Left colon (tissue), 2 donors: ENCODE measurements at places on chromosomes 3 and 15. TPM values are rescaled to one million over a fixed set of nuclear protein-coding genes. Genes with fewer than 3 reads are reported as not detected.

DNA sequence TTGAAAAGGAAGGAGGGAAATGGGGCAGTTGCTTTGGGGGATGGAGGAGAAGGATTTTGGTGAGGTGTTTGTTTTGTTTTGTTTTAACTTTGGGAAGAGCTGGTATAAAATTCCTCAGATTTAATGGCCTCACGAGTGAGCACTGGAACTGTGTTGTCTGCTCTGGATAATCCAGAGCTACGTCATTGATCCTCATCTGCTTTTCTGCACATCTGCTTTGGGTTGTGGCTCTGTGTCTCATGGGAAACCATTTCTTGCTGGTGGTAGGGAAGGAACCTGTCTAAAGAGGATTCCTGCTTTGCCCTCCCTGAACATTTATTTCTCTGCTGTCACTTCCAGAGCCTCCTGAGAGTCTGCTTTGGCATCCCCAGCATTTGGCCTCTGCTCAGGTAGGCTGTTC, 3.1 kb downstream of the SNRK start:
- DNase-seq, result no peak

DNA sequence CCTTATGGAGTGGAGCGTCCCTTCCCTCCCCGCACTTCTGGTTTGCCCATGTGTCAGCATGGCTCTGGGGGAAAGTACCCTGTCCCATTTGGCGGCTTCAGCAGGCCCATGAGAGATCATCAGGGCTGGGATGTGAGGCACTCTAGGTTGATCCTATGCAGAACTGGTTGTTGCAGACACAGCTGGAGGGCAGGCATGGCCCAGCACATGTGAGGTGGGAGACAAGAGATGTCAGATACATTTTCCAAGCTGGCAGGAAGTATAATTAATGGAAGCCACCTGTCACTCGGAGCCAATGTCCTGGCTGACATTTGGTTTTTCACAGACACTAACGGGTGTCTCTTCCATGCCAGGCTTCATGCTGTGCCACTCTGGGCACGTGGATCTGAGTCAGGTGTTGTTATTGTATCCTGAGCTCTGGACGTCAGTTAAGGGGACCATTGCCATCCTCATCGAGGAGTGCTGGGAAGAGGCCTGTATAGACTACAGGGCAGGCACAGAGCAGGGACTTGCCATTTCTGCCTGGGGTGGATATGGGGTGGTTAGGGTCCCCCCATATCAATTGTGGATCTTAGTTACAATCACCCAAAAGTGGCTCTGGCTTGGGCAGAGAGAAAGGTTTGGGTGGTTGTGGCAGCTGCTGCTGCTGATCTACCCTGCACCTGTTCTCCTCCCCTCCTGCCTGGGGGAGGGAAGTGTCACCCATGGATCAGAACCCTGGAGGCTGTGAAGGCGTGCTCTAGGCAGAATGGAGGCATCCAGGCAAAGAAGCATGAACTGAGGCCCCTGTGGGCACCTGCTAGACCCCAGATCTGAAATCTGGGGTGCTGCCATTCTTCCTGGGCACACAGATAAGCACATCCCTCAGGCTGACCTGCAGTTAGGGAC, 140.7 kb downstream of the FBLN2 start:
- DNase-seq, result no peak

GRCh38 chr15:92413510-92413909, 19.8 kb downstream of the ST8SIA2 start:
- no peak for DNase-seq

- no peak for DNase-seq
Observed at GRCh38 chr3:72227486-72228070, 442.6 kb upstream of the PROK2 start.

- no peak for DNase-seq
Observed at GRCh38 chr3:126912027-126912422, 70.9 kb upstream of the PLXNA1 start.

DNA sequence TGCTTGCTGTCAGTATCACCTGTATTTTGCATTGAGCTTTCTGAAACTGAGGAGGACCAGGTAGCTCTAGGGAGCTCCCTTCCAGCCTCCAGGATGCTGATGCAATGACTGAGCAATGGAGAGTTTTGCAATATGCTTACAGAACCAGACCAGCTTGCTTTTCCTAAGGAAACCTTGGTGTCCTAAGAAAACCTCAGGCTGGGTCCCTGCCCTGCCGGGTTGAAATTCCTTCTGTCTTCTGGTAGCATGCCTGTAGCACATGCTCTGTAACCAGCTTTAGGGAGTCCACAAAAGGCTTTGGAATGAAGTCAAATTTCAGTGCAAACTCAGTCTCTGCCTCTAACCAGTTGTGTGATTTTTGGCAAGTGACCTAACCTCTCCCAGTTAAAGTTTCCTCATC, 65.8 kb upstream of the GSK3B start:
- DNase-seq, result no peak

DNA sequence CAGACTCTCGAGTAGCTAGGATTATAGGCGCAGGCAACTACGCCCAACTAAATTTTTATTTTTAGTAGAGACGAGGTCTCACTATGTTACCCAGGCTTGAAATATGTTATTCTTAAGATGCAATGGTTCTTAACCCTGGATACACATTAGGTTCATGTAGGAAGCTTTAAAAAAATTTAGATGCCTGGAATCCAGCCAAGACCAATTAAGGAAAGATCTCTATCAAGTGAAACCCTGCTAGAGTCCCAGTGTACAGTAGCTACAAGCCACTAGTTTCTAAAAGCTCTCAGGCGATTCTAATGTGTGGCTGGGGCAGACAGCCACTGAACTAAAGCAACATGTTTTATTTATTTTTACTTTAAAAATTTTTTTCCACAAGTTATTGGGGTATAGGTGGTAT, 33.2 kb downstream of the TRIM69 start:
- DNase-seq, result no peak

- no peak for DNase-seq
Observed at GRCh38 chr15:60660290-60661051, 181.5 kb upstream of the ICE2 start.

DNA sequence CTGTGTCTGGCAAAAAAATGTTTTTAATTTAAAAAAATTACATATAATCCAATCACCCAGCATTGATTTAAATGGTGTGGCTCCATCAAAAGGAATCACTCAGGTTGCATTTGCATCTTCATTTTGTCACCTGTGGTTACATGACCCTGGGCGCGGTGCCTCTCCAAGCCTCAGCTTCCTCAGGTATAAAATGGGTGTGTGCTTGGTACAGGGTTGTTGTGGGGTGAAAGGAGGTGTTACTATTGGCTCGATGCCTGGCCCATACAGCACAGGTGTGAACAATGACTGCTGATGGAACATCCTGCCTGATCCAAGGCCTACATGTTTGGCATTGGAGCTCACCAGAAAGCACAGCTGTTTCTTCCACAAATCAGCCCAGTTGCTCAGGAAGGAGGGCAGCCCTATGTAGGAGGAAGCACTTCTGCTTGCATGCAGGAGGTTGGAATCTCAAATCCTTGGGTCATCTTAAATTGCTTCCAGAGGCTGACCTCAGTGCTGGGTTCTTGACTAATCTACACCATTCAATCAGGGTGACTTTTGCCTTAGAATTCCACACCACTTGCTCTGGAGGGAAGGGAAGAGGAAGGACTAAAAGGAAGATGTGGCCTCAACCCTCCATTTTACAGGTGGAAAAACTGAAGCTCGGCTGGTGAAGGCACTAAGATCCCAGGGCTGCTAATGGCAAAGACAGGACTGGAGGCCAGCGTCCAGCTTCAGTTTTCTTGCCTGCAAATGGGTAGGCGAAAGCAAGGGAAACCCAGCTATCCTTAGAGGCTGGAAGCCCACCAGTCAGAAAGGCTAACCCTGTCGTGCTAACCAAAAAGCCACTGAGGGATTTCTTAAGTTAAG, 31.7 kb downstream of the BHLHE40 start:
- peak; percentile 57 for DNase-seq

GRCh38 chr3:4826237-4827100, 152.8 kb upstream of the BHLHE40 start:
- peak; percentile 79 for DNase-seq

- DNase-seq, result no peak
Observed at GRCh38 chr15:62880278-62880677, 162.3 kb upstream of the TPM1 start.

DNA sequence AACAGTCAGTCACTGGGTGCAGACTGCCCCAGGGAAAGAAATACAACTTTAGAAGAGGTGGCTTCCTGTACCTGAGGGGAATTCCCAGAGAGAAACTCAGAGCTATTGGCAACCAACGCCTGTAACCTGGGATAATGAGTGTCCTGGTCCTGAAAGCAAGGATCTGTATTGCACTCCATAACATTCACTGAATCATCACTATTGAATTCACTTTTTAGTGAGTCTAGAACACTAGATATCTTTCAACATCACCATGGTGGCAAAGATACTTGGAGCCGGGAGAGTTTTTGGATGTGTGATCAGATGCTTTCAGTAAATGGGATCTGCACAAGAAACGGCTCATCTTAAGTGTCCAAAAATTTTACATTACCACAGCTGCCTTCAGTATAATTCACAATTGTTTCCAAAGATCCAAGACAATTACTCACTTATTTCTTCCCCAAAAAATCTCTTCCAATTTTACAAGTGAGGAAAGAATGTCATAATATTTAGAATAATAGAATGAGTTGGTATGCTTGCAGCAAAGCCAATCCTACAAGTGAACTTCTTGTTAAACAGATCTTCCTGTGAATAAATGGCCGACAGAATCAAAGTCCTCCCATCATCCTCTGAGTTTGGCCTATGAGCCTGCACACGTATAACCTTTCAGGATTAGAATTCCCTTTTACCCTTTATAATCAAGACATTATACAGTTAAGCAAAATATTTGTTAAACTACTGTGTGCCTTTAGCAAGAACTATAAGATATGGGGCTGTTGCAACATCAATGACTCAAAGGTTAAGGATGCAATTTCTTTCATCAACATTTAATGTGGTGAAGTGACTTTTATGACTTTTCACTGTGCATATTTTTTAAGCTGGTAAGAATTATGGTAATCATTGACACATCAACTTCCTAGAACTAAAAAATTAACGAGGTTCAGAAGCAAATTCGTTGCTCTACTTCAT, 243.3 kb upstream of the COL8A1 start:
- no peak for DNase-seq

DNA sequence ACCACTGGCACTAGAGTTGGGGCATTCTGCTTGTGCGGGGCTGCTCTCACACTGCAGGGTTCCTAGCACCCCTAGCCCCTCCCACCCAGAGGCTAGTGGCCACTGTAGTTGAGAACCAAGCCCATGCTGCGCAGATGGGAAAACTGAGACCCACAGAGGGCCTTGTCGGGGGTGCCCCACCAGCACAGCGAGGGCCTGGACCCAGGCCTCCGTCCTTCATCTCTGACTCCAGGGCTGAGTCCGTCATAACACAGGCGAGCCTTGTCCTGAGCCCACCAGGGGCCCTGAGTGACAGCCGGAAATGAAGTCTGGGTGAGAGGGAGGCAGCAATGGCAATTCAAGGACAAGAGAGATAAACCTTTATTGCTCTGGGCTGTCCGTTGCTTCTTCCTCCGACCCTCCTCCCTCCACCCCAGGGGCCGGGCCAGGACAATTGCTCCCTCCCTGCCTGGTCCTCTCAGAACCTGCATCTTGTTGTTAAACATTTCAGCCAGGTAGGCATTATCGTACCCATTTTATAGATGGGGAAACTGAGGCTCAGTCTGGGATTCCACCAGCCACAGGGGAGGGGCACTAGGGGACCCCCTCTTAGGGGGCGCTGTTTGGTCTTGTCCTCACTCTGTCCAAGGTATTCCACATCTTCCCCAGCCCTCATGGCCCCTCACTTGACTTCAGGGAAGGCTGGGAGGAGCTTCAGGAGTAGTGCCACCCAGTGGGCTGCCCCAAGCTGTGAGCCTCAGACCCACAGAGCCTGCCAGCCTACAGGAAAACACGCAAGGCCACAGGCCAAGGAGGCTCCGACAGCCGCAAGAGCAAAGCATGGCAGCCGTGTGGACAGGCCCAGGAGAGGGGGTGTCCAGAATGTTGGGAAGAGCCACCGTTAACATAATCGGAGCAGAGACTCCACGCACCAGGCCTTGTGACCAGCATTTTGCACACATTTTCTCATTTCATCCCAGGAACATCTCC, 4.4 kb upstream of the GRIP2 start:
- no peak for DNase-seq

DNA sequence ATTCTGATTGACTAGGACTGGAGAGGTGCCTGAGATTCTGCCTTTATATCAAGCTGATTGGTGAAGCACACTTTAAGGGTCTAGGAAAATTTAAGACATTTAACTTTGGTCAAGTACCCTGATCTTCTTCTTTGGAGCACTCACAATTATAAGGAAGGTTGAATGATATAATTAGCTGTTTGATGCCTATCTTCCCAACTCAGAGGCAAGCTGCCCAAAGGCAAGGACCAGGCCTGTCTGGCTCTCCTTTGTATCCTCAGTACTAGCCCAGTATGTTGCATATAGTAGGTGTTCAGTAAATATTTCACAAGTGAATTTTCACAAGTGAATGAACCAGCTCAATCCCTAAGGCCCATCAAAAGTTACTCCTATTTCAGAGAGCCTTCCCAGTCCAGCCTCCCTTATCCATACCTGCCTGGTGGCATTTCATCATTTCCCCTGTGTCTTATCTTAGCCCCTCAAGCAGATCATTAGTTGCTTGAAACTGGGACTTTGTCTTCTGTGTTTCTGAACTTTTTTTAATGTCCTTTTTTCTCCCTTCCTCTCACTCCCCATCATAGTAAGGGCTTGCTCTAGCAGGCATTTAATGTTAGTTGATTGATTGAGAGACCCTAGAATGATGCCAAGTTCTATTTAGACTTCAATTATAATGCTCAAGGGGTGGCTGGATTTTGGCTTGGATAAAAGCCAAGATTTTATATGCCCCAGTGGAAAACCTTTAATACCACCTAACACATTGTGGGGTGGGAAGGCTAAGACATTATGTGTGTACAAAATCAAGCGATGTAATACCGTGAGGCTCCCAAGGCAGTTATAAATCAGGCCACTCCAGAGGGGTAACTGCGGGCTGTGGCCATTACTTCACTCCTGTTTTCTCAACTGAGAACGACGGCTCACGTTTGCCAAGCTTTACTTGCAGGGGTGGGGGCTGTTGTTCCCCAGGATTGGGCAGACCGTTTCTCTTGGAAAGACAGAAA, 43.2 kb upstream of the BOC start:
- no peak for DNase-seq

DNA sequence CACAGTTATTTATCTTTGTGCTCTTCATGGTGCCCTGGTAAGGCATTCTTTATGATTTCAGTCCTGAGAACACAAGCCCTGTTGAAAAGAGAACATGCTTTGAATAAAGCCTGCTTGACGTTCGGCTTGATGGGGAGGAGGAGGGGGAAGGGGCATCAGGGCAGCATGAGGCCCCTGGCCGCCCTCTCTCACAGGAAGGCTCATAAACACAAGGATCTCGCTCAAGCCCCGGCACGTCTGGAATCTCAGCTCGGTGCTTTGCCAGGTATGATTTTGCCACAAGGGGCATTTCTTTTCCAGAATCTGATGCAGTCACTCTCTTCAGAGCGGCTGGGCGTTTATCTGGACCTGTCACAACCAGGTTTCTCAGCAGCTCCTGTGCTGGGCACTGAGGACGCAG, 129.4 kb downstream of the DNAJB8 start:
- no peak for DNase-seq

RFT1 gene
- total RNA-seq, result 14.1 TPM

SCAANT1 gene
- total RNA-seq, result not detected

FSIP1 gene
- 8.2 TPM for total RNA-seq

LOXL1 gene
- 2.5 TPM for total RNA-seq

CADPS gene
- total RNA-seq, result 3.7 TPM

AADACL2 gene
- 0.18 TPM for total RNA-seq

COL8A1 gene
- 2.8 TPM for total RNA-seq

APOD gene
- 27.4 TPM for total RNA-seq

CTXN2 gene
- not detected for total RNA-seq

TARS3 gene
- total RNA-seq, result 9.1 TPM

DGKG gene
- total RNA-seq, result 1.5 TPM
